ENCODE measurements at places on chromosomes 1 and 21.

DNA sequence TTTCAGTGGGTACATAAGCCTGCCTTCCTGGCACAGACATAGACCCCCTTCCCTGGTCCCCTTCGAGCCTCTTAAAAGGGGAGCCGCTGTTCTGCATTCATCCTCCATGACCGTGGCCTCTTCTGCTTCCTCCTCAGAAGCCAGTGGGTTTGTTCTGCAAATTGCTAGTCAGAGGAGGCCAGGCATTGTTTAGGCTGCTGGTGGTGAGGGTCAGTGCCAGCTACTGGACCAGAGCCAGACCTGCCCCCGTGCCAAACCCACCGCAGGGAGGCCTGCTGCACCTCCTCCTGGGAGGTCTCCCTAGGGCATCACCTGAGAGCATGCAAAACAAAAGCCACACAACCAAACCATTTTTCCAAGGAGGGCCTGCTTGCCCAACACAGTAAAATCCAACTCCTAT lies 178.4 kb downstream of the MIS18A start:
- DNase-seq: no peak

DNA sequence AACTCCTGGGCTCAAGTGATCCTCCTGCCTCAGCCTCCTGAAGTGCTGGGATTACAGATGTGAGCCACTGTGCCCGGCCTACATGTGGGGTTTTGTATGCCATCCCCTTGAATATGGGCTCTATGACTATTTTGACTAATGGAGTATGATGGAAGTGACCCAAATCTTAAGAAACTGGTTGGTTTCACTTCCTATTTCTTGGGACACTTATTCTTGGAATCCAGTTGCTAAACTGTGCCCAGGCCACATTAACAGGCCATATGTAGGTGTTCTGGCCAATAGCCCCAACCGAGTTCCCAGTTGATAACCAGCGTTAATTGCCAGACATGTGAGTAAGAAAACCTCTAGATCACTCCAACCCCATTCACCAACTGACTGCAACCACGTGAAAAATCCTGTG lies 36.3 kb upstream of the CLIC4 start:
- no peak for DNase-seq

DNA sequence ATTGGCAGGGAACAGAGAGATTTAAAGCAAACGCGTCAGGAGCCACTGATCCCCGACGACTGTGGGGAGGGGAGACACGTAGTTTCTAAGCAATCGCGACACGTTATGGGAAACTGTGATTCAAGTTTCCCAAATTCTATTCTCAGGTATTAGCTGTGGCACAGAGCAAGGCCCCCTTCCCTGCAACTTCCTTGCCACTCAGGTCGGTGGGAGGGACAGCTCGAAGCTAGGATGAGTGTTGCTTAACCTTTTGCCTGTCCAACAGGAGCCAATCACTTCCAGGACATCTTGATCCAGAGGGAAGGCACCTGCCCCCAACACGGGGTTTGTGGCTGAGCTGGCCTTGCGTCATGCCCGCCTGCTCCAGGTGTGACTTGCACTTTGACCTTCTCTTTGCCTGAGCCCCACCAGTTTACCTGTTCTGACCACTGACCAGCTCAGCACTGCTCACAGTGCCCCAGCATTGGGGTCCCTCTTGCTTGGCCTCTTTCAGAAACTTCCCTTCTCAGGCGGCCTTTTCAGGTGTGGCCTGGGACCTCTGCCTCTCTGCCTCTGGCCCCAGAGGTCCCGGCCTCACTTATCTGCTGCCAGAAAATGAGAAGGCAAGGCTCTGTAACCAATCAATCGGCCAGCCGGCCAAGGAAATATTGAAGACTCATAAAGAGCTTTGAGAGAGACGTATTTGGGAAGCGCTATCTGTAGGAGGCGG lies 24.6 kb downstream of the TEX35 start:
- no peak for DNase-seq

- no peak for DNase-seq
Observed at GRCh38 chr1:199404976-199405375, 622.5 kb upstream of the NR5A2 start.

DNA sequence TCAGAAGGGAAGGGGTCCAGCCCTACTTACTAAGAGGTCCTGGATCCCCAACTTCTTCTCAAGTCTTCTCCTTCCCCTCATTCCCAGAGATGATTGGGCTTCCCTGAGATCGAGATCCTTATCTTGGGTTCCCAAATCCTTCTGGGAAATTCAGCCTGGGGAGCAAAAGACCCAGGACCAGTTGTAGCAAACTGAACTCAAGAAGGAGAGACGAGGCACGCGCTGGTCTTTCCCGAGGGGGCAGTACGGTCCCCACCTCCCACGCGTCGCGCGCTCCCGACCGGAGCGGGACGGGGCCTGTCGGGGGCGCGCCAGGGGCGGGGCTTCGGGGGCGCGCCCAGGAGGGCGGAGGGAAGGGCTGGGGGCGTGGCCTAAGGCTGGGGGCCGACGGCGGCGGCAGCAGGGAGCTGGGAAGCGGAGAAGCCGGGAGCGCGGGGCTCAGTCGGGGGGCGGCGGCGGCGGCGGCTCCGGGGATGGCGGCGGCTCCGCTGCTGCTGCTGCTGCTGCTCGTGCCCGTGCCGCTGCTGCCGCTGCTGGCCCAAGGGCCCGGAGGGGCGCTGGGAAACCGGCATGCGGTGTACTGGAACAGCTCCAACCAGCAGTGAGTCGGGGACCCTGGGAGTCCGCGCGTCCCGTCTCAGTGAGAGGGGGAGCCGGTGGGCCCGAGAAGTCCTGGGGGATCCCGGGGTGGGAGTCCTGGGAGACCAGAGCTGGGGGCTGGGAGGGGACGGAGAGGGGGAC lies at the start of gene EFNA3:
Gene EFNA3 (plus strand): TSS at position 369 of the 741 bp plus-strand sequence. CDS start 105 bp downstream, at position 474.
- DNase-seq: no peak

DNA sequence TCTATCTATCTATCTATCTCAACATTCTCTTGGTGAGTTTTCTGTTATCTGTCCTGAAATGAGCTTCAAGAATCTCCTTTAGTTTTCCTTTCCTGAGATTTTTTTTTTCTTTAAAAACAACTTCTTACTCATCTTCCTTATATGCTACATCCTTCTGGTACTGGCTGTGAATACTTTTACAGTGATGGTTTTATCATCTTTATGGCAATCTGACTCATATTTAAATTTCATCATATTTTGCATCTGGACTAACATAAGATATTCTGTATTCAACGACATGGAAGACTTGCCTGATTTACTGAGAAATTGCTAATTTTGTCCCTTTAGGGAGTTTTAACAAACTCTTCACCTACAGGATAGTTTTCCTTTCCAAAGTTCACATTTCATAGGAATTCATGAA lies 33.0 kb downstream of the PDE4B start:
- no peak for DNase-seq

GRCh38 chr1:184403961-184404726 lies 17.3 kb downstream of the C1orf21 start:
- DNase-seq: no peak

DNA sequence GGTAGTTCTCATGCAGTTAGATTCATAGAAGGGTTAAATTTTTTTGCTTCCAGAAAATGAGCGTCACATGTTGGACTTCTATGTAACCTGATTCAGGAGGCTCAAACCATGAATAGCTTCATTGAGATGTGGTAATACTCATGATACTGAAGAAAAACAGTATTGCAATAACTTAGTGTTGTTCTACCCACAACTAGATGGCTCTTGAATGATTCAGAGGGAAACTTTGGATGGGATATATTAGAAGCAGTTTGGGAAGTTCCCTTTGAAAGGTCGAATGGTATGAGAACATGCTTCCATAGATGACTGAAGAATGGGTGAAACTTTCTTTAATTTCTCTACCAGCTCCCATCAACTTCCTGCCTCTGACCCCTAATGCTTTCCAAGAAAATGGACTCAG lies 211.7 kb upstream of the PTGFR start:
- DNase-seq: no peak

- no peak for DNase-seq
Observed at GRCh38 chr1:16267690-16268180, 30.8 kb upstream of the CPLANE2 start.

DNA sequence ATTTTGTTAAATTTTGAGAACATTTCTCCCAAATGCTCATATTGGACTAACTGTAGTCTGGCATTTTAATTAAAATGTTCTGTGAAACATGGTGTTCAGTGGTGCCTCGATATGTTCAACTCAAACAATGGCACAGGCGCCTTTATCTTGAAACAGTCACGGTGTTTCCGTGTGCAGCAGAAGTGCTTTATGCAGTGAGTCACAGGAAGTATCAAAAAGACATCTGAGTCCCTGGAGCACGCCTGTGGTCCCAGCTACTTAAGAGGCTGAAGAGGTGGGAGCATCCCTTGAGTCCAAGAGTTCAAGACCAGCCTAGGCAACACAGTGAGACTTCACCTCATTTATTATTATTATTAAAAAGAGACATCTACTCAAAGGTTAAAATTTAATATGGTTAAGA lies 52.2 kb downstream of the GREM2 start:
- DNase-seq: no peak

- DNase-seq: no peak
Observed at GRCh38 chr1:29395736-29396437, 159.6 kb downstream of the PTPRU start.

- DNase-seq: no peak
Observed at GRCh38 chr1:28889357-28889756, 25.0 kb upstream of the EPB41 start.

- DNase-seq: no peak
Observed at GRCh38 chr1:229087339-229087738, 183.6 kb upstream of the RAB4A start.

DNA sequence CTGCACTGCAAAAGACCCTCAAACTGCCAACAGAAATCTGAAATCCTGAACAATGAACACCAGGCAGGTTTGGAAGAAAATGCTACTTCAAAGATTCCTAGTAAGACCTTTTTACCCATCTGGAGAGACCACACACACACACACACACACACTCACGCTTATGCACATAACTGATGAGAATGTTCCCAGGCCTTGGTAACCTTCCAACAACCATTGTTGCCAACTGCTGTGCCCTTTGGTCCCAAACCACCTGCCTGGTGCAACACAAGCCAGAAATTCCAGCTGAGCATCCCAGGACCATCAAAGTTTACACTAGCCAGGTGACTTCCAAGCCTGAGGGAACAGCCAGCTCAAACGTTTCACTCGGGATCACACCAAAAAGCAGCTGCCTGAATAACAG lies 56.9 kb downstream of the SEC16B start:
- no peak for DNase-seq

Measured in NCI-H524 treated with DMSO at 0.1 percent for 48 hours (cell line).